ENCODE measurements at places on chromosomes 7 and 10.

GRCh38 chr7:7972128-7972527 is 3.5 kb downstream of the GLCCI1 start:
- no peak for DNase-seq

DNA sequence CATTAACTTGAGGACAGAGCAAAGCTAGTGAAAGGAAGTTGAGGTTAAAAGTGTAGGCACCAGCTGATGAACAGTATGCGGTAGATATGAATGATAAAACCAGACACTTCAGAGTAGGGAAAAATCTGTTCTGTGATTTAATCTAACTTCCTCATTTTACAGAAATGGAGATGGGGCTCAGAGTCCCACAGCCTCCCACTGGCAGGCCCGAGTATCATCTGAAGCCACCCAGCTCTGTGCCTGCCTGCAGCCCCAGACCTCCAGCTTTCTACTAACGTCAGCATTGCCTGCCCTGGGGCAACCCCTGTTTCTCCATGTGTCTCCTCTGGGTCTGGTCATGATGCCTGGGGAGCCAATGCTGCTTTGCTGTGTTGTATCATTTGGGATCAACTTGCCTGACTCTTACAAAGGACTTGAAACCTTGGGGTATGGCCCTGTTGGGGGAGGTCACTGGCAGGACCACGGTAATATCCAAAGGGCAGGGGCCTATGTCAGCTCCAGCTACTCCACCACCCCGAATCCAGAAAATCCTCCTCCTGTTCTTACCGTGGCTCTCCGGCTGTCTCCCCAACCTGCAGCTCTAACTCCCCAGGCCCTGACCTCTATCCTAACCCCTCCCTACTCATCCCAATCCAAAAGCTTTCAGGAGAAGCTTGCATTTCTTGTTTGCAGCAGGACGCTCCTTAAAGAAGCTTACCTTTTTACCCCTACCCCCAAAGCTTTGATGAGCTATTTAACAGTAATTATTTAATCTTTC is 56.2 kb upstream of the NPY start:
- peak; percentile 11 for DNase-seq

GRCh38 chr10:119468542-119469324 is 73.8 kb downstream of the RGS10 start:
- no peak for DNase-seq

DNA sequence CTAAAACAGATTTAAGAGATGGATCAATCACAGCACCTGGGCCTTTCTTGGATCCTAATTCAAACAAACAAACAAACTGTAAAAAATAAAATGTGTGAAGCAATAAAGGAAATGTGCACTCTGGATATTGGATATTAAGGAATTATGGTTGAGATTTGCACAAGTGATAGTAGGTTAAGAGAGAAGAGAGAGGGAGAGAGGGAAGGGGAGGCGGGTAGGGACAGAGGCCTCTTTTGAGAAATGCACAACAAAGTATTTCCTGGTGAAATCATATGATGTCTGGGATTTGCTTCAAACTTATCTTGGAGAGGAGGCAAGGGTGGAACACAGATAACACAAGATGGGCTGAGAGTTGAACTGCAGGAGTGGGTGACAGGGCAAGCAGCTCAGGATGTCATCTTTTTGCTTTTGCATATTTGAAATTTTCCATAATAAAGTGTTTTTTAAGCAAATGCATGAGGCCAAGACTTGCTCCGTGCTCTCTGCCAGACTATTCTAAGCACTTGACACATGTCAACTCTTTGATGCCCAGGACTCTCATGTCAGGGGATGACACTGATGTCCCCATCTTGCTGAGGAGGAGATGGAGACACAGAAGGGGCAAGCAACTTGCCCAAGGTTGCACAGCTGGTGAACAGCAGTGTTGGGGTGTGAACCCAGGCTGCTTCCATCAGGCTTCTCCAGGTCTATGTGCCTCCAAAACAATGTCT is 9.1 kb upstream of the AEBP1 start:
- no peak for DNase-seq

DNA sequence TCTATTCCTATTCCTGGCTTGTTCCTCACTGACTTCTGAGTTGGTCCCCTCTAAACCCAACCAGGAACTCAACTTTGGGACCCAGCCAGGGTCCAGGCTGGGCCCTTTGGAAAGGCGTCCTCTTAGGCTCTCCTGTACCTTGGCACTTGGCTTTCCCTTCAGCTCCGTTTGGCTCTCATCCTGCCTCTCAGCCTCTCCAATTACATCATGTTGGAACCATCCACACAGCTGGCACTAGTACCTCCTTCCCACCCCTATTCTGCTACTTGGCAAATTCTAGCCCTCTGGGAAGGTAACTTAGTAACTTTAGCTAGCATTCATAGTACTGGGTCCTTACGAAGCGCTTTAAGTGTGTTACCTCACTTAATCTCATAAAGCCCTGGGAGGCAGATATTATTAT is 205.3 kb upstream of the HABP2 start:
- DNase-seq, result no peak

GRCh38 chr10:75887992-75888680 is 456.7 kb downstream of the LRMDA start:
- DNase-seq, result no peak

GRCh38 chr7:26049081-26049480 is 102.9 kb upstream of the NFE2L3 start:
- no peak for DNase-seq

- no peak for DNase-seq
These were observed 29.5 kb downstream of the APBB1IP start for GRCh38 chr10:26467639-26468038.

DNA sequence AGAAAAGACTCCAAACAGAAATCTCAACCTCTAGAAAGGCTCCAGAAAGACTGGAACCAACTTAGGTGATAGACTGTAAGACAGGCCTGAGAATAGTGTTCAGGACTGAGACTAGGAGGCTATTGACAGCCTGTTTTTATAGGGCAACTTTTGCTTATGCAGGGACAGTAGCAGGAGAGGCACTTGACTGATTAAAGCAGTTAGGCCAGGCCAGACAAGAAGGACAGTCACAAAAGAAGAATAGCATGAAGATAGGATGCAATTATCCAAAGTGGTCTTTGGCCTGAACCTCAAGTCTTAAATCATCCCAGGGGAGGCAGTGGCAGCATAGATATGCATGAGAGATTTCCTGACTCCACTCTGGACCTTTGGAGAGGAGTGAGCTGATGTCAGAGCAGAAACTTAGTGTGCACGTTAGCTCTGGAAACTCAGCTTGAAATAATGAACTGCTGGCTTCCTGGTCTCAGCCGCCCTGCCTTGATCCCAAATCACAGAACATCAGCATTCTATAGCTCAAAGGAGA is 290.6 kb downstream of the SORCS3 start:
- DNase-seq, result no peak

DNA sequence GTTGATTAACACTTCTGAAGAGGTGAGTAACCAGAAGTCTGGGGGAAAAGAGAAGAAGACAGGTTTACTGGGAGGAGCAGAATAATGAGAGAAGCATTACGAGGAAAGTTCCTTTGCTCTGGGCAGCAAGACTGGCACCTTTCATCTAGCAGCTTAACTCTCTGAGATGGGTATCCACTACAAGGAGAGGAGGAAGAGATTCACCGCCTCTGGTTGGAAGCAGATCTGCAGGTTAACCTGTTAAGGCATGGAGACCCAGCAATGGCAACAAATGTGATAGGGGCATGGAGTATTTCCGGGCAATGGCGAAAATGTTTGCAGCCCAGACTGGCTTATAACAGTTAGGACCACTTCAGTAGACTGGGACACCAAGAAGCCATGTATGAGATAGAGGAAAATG is 162.2 kb downstream of the TFEC start:
- DNase-seq, result no peak

GRCh38 chr10:130884456-130884855 is 427.1 kb downstream of the TCERG1L start:
- DNase-seq, result no peak

GRCh38 chr10:102118867-102119266 is 1.3 kb downstream of the LDB1 start:
- DNase-seq, result no peak

GRCh38 chr10:110576220-110576619 is 8.7 kb downstream of the SMC3 start:
- DNase-seq, result no peak

All from KG1 (cell line).